ENCODE measurements at places on chromosomes 6 and 20.

GRCh38 chr20:44780226-44780625 is 30.1 kb downstream of the RIMS4 start:
- peak; percentile 13 for DNase-seq

- no peak for DNase-seq
Measured at GRCh38 chr6:56677559-56677958, 34.9 kb upstream of the DST start.

DNA sequence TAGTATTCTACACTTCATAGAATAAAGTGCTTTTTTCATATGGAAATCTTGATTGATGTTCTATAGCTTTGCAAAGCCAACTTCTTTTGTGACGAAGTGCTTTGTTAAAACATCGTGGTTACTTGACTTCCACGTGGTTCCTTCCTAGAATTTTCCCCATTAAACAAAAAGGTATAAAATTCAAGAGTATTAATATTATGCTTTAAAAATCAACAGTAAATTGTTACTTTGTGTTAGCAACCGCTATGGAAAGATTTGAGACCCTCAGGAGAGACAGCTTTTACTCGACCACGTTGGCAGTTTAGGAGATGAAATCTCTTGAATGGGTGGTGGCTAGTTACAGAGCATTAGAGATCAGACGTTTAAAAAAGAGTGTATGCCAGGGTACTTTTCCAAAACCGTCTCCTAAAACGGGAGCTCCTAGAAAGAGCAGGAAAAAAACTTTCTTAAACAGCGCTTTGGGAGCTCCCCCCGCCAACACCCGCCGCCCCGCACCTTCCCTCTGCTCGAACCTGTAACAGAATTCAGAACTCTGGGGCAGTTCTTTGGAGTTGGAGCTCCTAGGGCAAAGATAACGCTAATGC is 920 bp downstream of the GJA1 start:
- DNase-seq = no peak

DNA sequence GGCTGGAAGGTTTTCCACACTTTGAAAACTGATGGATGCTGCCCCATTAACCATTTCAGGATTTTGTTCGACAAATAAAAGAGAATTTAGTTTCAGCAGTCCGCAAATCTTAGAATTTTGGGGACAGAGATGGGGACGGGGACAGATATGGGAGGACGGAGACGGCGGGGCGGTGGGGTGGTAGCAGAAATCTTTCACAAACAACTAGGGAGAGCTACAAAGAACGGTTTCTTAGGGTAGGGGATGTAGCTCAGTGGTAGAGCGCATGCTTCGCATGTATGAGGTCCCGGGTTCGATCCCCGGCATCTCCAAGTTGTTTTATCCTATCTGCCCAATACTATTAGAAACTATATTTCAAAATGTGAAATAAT is 15.1 kb downstream of the HMGN4 start:
- peak; percentile 73 for DNase-seq

DNA sequence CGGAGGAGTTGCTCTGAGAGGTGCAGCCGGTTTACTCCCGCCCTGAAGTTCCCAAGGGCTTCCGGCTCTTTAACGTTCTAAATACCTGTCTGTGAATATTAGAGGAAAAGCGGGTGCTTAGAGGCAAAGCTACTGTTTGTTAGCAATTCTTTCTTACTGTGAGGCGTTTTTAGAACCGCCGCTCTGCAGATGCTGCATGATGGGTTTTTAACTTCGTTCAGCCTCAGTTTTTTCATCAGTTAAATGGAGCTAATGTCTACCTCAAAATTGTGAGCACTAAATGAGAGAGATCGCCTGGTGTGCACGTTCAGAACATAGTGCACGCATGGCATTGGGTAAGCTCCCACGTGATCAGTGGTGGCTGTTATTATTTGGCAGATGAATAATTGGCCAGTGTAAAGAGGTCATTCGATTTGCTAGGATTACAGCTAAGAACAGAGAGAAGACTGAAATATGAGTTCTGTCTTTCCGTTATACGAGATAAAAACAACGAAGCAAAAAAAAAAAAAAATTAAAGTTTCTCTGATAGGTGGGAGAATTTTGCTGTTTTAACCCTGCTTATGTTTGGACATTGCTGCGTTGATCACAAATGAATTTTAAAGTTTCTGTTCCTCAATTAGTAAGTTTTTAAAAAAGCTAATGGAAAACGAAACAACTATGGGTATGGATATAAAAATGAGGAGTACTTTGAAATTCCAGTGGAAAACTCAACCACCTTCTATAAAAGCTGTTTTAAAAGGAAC is 660 bp upstream of the TFB1M start:
- DNase-seq = peak; percentile 85

- no peak for DNase-seq
Measured at GRCh38 chr6:168415098-168415992, 25.6 kb upstream of the SMOC2 start.

GRCh38 chr6:157518397-157519250 is 137.6 kb downstream of the ZDHHC14 start:
- no peak for DNase-seq

DNA sequence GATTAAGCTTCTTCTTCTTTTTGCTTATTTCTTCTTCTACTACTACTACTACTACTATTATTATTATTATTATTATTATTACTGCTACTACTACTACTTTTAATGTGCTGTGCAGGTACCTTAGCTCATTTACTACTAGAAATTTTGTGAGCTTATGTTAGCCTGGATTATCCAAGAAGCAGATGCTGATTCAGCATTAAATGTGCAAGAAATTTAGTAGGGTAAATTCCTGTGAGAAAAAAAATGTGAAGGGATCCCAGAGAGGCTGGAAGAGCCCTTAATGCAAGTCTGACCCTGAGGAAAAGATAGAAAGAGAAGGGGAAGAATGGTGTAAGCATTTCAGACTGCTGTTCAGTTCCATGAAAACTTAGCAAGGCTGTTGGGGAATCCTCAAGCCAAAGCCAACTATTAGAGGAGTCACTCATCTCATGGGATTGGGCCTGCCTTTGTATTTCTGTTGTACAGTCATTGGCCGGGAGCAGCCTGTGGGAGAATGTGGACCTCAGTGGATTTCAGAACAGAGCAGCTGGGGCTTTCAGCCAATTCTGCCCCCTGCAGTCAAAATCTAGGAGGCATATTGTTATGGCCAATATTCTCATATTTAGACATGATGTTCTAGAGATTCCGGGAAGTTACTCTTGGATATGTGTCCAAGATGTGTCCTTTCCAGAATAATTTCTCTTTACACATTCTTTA is 37.2 kb upstream of the TSPYL1 start:
- no peak for DNase-seq

GRCh38 chr20:4102381-4102780 is 87.0 kb upstream of the RNF24 start:
- no peak for DNase-seq

GRCh38 chr20:57787990-57788781 is 78.4 kb upstream of the PMEPA1 start:
- DNase-seq = no peak

DNA sequence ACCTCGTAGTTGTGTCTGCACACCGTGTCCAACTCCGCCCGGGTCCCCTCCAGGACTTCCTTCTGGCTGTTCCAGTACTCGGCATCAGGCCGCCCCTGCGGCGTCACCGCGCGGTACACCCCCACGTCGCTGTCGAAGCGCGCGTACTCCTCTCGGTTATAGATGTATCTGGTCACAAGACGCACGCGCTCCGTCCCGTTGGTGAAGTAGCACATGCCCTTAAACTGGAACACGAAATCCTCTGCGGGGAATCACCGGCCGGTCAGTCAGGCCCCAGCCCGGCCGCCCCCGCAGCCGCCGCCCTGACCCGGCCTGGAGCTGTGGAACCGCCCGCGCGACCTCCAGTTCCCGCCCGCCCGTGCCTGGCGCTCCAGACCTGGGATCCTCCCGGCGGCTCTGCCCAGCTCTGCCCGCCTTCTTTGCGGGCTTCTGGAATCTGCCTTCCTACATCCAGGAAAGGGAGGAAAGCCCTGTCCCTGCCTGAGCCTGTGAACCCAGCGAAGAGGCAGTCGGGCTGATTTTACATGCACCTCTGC is 1.6 kb downstream of the HLA-DQB1 start:
- DNase-seq = peak; percentile 89

- DNase-seq = no peak
Measured at GRCh38 chr6:107648983-107649382, 159.1 kb downstream of the SOBP start.

DNA sequence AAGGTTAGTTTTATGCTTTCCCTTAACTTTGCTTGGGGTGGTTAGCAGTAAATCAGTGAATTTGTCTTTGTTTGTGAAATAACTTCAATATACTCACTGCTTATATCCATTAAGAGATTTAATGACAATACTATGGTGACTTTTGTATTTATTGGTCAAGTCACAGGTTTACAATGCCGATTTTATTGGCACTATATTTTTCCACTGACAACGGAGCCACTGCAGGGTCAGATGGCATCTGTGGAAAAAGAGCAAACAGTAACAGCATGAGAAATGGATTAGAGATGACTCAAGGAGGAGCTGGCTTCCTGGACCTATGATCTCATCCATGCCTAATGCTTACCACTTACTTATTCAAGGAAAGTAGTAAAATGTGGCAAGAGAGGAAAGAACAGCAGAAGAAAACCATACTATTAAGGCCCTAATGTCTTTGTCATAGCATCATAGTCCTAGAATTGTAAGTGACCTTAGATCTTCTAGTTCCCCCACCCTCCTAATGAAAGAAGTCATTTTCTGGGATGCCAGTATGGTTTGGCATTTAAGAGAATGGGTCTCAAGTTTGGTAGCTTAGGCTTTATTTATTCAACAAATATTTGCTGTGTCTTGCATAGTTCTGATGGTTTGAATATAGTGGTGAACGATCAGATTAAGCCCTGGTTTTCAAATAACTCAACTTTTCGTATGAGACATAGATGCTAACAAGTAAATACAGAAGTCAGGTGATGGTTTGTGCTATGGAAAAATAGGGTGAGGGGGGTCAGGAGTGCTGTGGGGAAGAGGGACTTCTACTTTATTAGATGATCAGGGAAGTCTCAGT is 18.5 kb downstream of the RNF144B start:
- DNase-seq = peak; percentile 98

- DNase-seq = peak; percentile 45
Measured at GRCh38 chr6:15539722-15540270, 123.0 kb downstream of the DTNBP1 start.

DNA sequence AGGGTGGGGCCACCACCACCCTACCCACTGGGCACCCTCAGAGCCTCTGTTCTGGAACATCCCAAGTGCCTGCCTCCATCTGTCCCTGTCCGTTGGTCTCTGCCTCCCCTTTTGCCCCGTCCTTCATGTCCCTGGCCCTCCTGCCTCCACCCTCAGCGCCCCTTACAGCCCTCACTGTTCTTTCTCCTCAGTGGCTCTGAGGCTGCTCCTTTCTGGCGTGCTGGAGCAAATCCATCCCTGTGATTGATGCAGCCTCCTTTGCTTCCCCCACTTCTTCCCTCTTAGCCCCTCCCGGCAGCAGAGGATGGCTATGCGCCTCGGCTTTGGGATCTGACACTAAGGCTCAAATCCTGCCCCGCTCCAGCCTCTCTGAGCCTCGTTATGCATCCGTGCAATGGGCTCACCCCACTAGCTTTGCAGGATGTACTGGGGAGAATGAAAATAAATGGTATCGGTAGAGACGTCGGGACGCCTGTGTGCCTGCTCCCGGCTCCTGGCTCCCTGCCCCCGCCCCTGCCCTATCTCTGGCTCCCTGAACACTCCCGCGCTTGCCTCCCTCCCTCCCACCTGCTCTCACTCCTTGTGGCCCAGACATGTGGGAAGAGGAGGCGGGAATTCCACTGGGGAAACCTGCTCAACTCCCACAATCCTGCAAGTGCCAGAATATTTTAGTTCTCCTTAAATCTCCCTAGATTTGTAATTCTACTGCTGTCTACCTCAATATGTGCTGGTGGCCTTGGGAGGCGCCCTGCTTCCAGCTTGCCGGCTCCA is 13.1 kb downstream of the VSTM2L start:
- no peak for DNase-seq

- DNase-seq = no peak
Measured at GRCh38 chr6:21590346-21590745, 3.2 kb upstream of the SOX4 start.

GRCh38 chr6:50410579-50410978 is 302.7 kb upstream of the TFAP2D start:
- no peak for DNase-seq
